ENCODE measurements at places on chromosomes 5 and 9.

DNA sequence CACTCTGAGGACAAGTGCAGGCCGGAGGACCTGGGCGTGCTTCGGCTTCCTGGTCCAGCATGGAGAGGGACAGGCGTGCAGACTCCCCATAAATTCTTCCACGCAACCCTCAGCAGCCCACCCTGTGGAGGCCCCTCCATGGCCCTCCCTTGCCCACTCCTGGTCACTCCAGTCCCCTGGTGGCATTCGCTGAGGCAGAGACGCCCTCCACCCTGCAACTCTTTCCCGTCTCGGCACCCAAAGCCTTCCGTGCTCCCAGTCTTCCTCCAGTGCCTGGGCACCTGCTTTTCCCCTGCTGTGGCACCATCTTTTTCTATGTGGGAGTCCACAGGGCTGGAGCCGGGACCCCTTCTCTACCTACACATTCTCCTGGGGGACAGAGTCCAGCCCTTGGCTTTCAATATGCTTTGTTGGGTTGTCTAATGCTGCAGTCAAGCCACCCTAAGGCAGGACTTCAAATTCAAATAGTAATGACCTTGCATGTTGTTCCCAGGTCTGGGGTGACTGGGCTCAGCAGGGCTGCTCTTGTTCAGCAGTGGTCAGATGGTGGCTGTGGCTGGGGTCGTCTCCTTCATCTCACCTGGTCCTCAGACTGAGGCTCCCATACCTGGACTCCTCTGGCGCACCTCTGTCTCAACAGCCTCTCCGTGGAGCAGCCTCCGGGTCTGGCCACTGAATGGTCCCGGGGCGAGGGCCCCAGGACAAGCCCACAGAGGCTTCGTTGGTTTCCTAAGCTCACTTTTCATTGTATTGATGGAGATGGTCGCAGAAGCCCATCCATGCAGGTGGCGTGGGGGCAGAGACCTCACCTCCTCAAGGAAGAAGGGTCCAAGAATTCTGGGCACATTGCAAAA is 15.2 kb downstream of the MRPL36 start:
- DNase-seq: no peak

- no peak for DNase-seq
Measured at GRCh38 chr9:83526901-83527300, 11.3 kb downstream of the FRMD3 start.

GRCh38 chr5:131607418-131607817 is 27.6 kb downstream of the RAPGEF6 start:
- DNase-seq: no peak

DNA sequence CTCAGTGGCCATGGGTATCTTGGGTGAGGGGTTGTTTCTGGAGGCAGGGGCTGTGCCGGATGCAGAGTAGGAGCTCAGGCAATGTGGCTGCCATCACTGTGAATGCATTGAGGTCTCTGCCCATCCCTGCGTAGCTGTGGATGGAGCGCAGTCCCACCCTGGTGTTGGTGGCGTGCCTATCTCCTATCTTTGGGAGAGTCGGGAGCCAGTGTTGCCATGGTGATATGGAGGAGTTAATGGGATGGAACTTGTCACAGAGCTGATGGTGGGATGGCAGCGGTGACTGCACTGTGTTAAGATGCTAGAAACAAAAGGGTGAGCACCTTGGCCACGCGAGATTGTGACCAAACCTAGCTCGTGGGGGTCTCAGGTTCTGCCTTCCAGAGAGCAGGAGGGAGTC is 197.3 kb downstream of the MELK start:
- no peak for DNase-seq

DNA sequence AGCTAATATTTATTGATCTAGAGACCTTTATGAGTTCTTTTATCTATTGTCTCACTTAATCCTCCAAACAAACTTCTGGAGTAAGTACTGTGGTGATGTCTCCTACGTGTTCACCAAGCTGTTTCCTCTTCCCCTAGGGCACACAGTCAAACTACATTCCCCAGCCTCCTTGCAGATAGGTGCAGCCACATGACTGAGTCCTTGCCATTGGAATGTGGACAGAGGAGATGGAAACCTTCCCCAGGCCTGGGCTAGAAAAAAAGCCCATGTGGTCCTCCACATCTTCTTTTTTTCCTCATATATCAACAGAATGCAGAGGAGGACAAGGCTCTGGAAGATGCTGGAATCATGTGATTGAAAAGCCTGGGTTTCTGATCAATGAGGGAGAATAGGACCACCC is 88.0 kb downstream of the ANKRD55 start:
- no peak for DNase-seq

- no peak for DNase-seq
Measured at GRCh38 chr5:135307143-135307903, 91.7 kb downstream of the MACROH2A1 start.

- DNase-seq: no peak
Measured at GRCh38 chr9:16509997-16510396, 360.5 kb downstream of the BNC2 start.

DNA sequence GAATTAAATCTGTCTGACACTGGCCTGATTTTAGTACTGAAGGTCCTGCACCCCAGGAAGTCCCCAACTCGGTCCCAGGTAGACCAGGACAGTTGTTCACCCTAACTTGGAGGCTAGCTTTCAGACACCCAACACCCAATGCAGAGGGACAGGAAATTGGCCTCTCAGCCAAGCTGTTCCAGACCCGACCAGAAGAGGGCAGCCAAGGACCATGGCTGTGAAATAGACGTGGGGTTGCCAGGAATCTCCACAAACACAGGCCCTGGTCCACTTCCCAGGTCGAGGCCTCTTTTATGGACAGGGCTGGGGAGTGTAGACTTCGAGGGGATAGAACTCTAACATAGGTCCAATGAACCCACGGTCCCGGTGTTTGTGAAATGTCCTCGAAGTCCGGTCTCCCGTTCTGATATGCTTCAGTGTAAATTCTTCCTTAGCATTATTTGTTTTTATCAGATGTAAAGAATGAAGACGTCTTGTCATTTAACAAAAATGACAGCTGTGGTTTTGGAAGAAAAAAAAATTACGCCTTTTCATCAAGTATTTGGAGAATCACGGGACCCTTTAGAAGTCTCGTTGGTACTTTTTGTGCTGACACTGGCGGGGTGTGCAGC is 260.3 kb upstream of the ADAMTS16 start:
- DNase-seq: peak; percentile 20

GRCh38 chr9:2638871-2639673 is 17.5 kb downstream of the VLDLR start:
- DNase-seq: no peak

DNA sequence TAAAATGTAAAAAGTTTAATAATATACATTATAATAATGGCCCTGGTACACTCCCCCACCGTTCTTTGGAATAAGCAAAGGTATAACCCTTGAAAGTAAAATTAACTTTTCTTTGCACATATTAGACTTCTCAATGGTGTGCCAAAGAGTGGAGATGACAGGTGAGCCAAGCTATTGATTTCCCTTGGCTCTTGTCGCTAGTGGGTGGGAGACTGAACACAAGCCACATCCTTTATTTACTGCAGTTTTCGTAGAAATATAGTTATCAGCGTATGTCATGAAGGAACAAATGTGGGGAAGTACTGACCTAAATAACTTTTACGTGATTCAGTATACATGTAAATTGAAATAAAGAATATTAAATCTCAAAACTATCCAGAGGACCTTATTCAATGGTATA is 549.3 kb downstream of the RAB3C start:
- DNase-seq: no peak

DNA sequence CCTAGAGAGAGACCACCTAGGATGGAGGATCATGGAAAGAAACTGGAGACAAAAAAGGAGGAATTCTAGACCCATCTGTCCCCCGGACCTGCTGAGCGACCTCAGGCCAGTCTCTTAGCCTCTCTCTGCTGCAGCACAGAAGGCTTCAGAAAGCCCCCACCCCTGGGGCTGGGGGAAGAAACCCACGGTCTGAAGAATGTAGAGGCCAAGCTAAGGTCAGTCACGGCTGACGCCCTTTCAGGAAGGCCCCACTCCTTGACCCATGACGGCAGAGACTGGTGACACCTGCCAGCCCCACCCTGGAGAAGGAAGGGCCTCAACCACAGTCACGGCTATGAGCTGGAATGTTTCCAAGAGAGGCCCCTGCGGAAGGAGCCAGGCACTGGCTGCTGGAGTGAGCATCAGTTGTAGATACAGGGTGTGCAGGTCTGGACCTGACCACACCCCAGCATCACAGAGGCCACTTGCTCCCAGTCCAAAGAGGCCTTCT is 120.5 kb upstream of the BOD1 start:
- no peak for DNase-seq

GRCh38 chr5:154481584-154482381 is 3.8 kb upstream of the HAND1 start:
- DNase-seq: no peak

DNA sequence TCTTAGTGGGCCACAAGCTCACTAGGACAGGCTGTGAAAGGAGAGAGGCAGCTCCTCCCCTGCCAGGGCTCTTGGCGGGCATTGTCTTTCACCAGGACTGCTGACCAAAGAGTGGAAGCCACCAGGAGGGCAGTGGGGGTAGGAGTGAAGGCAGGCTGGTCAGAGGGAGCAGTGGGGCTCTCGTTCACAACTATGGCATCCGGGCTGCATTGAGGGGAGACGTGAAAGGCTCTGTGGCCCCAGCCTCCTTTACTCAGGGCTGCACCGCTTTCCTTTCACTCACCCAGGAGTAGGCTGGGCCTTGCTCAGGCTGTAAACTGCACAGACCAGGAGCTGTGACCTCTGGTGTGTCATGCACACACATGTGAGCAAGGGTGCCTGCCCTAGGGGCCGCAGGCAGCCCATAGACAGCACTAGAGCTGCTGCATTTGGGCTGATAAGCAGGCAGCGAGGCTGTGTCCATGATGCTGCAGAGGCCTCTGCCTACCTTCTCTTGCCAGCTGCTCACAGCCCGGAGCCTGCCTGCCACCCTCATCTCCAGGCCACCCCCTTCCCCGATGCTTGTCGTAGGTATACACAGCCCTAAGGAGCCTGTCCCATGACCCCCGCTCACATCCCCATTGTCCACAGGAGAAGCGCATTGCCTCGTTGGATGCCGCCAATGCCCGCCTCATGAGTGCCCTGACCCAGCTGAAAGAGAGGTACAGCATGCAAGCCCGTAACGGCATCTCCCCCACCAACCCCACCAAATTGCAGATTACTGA is 130.4 kb downstream of the DAB2IP start:
- no peak for DNase-seq

DNA sequence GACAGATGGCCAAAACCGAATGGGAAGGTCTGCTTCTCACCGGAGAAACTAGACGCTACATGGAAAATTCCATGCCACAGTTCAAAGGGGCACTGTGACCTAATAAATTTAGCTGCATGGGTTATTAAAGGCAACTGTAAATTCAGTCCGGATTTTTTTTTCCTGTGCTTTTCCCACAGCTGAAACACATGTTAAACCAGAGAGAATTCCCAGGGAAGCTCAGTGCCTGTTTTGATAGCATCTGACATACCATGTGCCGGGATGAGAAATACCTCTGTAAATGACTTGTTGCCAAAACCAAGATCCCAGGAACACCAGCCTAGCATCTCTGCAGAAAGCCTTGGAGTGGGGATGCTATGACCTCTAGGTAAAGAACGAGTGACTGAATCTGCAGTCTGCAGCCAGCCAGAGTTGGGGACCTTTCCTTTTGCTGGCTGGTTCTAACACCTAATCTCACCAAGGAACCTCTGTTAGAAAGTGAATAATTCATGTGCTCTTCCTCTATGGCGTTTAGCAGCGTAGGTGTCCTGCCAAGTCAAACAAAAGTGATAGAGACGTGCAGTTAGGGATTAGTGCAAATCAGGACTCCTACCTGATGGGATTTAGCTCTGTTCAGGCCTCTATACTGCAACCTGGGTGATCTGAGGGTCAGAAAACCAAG is 77.9 kb downstream of the SLIT3 start:
- no peak for DNase-seq

GRCh38 chr5:95631991-95632675 is 12.2 kb downstream of the GPR150 start:
- DNase-seq: peak; percentile 42

GRCh38 chr5:68968429-68968828 is 125.4 kb upstream of the SLC30A5 start:
- DNase-seq: no peak

DNA sequence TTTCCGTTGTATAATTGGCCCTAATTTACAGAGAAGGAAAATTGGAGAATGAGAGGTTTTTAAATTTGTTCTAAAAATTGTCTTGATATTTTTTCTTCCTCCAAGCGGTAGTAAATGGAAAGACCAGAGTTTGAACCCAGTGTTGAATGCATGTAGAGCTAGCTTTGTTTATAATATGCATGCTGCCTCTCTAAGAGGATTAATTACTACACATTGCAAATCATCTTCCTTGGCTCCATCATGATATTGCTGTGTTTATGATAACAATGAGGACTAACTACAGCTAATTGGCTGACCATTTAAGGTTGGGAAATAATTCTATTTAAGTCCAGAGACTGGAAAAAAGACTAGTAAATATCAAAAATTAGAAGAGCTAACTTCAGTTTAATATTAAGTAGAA is 338.5 kb downstream of the PLK2 start:
- DNase-seq: no peak

DNA sequence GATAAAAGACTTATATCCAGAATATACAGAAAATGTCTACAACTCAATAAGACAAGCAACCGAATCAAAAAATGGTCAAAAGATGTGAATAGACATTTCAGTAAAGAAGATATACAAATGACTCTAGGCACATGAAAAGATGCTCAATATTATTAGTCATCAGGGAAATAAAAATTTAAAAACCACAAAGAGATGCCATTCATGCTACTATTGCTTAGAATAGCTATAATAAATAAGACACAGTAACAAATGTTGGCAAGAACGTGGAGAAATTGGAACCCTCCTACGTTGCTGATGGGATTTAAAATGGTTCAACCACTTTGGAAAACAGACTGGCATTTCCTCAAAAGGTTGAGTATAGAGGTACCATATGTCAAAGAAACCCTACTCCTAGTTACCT is 39.8 kb downstream of the POLK start:
- DNase-seq: no peak

DNA sequence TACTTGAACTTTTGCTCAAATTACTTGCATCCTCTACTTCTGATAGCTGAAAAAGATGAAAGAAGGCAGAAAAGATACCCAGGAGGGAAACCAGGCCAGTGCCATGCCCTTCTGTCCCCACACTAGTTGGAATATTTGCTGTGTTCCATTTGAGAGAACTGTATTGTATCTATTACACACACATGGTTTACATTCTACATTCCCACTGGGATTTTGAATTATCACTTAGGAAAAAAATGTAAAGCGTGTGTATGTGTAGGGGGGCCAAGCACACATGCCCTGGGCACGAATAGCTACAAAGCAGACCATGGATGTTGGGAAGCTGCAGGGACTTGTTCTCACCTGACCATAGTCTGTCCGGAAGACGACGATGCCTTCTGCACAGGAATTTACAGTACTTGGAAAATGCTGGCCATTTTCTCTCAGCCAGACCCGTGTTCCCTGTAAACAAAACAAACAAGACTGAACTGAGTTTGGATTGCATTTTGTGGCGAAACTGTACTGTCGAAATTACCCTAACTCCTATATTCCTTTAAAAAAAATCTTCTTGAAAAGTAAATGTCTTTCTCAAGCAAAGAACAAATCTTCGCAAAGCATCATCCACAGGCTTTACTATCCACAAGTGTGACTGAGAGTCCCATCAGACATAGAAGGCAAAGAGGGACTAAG is 58.7 kb downstream of the MYO10 start:
- DNase-seq: no peak

All from stimulated activated CD4-positive, alpha-beta T cell treated with anti-CD3 and anti-CD28 coated beads, TNF-alpha, amount 100 ng/mL, for 1 hour (primary cell).